ENCODE measurements at places on chromosomes 11 and 22.

DNA sequence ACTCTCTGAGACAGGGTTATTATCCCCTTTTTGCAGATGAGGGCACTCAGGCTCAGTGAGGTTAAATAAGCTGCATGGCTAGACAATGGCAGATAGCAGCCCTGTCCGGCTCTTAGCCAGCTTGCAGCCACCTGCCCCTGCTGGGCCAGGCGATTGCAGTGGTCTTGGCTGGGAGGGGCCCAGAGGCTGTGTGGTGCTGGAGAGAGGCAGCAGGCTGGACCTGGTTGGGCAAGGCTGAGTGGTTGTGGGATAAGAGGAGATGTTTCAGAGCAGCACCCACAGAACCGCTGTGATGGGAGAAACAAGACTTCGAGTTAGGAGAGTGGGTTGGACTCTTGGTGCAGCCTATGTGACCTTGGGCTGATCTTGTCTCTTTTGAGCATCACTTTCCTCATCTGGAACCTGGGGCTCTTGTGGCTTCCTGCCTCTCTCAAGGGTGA is 25.5 kb downstream of the PTPRJ start:
- no peak for DNase-seq

DNA sequence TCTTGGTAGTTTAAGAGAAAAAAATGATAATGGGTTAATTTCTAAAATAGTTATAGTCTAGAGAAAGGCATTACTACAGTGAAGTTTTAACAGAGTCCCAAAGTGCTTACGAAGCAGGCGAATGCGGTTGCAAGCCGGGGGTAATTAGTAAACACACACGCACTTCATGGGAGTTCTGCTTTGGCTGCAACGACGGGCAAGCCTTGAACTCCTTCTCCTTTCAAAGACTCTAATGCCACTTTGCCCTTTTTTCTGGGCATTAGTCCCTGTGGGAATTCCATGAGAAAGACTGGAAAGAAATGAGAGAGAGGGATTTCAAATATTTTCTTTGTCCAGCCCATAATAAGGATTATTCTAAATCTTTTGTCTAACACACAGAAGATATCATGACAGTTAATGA is 66.1 kb downstream of the TENM4 start:
- peak; percentile 65 for DNase-seq

- DNase-seq = no peak
Observed at GRCh38 chr22:37659066-37659896, 758 bp downstream of the PDXP start.

- no peak for DNase-seq
Observed at GRCh38 chr11:59730896-59731565, 17.4 kb upstream of the OR10V1 start.

DNA sequence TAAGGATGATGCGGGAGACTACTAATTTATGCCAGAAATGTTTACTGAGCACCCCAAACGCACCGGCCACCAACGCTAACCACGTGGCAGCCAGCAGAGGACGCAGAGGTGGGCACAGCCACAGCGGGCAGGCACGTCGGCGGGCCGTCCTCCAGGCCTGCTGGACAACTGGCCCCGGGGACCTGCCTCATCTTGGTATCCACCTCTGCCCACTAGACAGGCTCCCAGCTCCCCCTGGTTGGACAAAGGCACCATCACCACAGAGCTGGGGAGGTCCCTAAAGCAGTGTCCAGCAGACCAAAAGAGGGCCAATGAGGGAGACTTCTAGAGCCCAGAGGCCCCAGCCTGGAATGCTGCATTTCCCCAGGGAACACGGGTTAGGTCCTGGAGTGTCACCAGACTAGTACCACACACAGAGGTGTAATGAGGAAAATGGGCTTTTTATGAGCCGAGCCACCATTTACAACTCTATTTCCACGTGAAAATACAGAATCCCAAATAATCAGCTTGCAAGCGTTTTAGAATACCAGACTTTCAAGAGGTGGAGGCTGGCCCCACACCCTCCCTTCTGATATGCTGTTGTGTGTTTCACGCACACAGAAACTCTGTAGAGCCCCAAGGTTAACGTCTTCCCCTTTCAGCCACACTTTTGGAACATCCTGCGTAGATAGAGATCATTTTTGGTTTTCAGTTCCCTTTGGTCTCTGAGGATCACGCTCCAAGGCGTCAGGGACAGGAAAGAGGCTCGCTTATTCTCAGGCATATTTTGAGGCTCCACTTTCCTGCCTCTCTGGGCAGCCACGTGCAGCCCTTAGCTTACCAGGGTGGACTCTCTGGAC is 23.7 kb upstream of the BID start:
- no peak for DNase-seq

DNA sequence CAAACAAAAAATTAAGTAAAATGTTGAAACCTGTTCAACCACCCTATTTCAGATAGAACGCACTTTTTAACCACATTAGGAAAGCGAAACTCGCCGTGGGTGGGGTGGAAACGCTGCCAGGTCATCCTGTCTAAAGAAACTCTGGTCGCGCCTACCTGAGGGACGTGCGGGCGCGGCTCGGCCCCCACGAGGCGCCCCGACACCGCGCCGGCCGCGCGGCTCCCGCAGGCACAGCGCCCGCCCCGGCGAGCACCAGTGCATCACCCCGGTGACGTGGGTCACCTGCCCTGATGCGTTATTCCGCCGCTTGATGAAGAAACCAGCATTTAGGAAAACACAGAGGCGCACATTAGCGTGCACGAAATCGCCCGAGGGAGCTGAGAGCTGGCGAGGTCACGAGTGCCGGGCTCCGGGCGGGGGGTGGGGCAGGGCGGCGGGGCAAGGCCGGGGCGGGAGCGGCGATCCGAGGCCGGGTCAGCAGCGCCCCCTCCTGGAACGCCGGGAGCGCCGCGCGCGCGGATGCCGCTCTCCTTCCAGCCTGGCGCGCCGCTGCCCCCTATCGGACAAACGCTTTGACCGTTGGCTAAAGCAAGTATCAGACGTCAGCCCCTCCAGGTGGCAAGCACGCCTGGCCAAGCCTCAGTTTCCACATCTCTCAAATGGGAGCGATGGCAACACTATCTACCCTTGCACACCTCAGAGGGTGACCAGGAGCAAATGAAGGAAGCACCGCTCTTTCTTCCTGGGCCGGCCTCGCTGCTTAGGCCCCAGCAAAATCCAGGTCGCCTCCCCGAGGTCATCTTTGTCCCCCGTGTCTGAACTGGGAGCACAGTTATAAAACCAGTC is 15.7 kb upstream of the SNX32 start:
- DNase-seq = peak; percentile 96

DNA sequence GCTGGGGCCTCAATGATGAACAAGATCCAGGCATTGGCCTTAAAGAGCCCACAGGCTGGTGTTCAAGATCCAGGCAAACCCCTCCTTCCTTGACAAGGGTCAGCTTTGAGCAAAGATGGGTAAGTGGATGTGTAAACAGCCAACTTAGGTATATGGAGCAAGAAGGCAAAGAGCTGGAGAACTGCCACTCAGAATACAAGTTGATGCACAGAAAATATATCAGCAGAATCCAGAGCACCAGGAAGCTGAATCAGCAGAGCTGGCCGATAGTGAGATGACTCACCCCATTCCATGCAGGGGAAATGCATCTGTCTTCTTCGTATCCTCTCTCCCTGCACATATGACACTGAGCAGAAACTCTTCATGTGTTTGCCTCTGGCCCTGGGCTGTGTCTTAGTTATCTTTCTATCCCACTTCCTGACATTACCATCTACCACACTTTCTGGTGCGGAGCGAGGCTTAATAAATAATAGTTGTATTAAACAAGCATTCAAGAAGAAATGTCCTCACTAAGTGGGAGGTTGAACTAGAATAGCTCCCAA is 57.8 kb downstream of the ENDOD1 start:
- DNase-seq = peak; percentile 80

DNA sequence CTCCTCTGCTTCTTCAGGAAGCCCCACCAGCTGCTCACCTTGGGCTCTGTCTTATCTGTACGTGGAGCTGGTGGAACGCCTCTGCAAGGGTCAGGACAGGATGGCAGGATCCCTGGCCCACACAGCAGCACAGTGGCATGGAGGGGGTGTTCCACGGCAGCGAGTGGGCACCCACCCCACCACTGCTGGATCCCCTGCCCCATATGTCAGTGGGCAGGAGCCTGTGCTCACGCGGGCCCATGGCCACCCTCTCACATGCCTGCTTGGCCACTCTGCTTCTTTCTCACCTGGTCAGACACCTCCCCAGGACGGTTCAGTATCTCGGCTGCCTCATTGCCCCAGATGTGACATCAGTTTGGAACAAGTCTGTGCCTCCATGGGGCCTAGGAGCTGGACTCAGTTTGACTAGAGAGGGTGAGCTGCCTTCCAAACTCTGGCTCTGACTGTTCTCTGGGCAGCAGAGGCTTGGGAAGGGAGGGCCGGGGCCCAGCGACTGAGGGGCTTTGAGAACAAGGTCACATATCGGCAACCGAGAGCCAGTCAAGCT is 98.1 kb upstream of the LMO1 start:
- no peak for DNase-seq

GRCh38 chr11:107018902-107019493 is 722 bp upstream of the GUCY1A2 start:
- peak; percentile 91 for DNase-seq

DNA sequence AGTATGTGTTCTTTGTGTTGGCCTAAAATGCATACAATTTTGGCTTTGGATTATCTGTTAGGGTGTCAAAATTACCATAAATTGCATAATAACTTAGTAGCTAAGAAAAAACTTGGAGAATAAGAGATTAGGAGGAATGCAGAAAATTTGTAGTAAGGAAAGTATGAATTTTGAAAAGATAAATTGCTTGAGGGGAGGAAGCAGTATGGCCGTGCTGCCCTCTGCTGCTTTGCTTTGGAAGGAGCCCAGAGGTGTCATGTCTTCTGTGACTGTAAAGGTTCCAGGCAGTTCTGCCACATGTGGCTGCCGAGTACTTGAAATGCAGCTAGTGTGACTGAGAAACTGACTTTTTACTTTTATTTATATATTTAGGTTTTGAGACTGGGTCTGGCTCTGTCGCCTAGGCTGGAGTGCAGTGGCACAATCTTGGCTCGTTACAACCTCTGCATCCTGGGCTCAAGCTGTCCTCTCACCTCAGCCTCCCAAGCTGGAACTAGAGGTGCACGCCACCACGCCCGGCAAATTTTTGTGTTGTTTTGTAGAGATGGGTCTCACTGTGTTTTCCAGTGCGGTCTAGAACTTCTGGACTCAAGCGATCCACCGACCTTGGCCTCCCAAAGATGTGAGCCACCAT is 1.8 kb downstream of the ADSL start:
- DNase-seq = peak; percentile 68

DNA sequence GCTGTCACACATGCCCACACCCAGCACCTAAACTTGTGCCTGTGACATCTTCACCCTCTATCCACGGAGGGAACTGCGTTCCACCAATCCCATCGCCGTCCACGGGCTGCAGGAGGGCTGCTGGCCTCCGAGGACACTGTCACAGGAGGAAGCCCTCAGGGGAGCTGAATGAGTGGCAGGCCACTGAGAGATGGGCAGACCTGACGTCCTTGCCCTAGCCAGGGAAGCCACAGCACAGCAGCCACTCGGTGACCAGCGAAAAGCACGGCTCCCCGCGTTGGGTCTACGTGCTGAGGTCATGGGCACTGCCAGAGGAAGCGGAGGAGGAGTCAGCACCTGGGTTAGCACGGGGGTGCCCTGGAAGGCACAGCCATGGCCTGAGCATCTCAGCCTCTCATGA is 50.5 kb downstream of the IGSF9B start:
- DNase-seq = no peak

DNA sequence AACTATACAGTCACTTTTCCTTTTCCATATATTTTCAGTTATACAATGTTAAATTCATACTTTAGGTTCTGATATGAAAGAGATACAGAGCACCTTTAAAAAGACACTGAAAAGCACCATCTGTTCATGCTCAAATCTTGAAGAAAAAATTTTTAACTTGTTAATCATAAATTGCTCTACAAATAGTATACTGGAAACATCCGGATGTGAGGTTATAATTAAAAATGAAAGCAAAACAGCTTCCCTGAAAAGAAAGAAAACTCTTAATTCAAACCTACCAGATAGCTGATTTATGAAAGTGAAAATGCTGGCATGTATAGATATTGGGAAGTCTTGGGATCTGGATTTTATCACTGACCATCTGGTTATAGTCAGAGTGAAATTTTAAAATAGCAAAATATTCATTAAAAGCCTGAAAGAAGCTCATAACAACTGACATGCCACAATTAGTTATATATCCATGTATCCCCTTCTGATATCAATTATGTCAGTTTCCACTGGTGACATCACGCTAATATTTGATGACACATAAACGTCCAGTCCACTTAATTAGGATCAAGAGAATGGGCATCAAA is 740.0 kb downstream of the DLG2 start:
- no peak for DNase-seq

GRCh38 chr11:11345099-11345498 is 8.0 kb downstream of the CSNK2A3 start:
- DNase-seq = no peak

GRCh38 chr11:134479206-134480135 is 67.4 kb upstream of the B3GAT1 start:
- no peak for DNase-seq

- DNase-seq = peak; percentile 37
Observed at GRCh38 chr11:61488651-61489291, 19.8 kb upstream of the LRRC10B start.

GRCh38 chr11:103069367-103069766 is 22.6 kb downstream of the DCUN1D5 start:
- DNase-seq = no peak

DNA sequence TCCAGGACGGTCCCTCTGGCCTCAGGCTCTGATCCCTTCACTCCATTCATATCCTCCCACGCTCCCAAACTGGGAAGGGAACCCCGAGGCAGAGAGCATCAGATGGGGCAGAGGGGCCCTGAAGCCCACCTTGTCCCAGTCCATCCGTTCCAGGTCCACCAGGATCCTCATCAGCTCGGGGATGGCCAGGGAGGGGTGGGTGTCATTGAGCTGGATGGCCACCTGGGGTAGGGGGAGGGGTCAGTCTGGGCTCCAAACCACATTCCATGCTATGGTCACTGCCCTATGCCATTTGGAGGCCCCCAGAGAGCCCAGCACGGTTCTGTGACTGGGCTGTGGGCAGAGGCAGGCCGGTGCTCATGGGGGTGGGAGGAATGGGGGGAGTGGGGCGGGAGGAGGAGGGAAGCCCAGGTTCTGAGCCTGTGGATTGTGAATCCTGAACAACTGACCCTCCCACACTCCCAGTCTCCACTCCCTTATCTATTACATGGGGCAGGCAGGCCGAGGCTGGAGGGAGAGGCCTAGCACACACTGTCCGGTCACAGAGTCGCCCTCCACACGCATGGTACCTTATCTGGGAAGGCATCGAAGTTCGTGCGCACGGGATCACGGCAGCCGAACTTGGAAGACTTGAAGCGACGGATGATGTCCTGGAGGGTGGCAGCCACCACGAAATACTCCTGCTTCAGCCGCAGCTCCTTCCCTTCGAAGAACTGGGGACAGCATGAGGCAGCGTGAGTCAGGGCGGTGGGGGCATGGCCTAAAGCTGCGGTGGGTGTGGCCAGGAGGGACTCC is 5.5 kb downstream of the PYGM start:
- no peak for DNase-seq

- DNase-seq = no peak
Observed at GRCh38 chr11:117073539-117073938, 24.7 kb downstream of the SIK3 start.

GRCh38 chr11:130527636-130528297 is 79.3 kb downstream of the ADAMTS15 start:
- peak; percentile 69 for DNase-seq
